Thoracic aorta (tissue), 2 donors: ENCODE measurements at places on chromosomes 13 and 19.

- no peak for DNase-seq
These were observed 1080.6 kb downstream of the PCDH17 start for GRCh38 chr13:58712191-58712590.

- no peak for DNase-seq
These were observed 122.1 kb upstream of the GPR12 start for GRCh38 chr13:26882731-26883130.

DNA sequence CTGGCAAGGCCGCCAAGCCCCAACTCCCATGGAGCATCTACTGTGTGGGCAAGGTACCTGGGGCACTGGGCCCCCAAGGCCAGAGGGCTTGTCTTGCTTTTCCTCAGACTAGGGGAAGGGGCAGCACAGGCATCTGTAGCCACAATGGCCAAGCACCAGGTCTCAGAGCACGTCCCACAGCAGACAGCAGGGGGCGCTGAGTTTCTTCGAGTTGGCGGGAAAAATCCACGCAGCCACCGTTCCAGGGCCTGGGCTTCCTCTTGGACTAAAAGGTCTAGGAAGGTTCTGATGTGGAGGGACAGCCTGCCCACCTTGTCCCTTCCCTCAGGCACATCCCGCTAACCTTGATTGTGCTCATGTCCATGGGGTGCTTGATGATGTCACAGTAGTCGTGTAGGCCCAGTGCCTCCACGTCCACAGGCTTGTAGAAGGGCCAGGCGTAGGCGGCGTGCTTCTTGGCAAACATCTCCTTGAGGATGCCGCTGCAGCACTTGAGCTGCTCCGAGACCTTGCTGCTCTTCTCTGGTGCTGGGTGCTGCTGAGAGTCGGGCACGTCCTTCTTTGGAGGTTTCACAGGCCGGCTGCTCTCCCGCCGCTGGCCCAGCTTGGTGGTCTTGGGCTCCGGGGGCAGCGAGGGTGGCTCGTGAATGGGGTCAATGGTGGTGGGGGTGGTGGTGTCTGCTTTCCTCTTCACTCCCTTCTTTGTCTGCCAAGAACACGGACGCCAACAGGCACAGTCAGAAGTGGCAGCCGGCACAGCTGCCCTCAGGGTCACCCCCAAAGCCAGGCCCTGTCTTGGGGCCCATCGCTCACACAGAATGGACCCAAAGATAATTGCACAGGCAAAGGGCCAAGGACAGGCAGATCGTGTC, 32.0 kb upstream of the EPHX3 start:
- DNase-seq, result no peak

- no peak for DNase-seq
These were observed 21.5 kb downstream of the CYSLTR2 start for GRCh38 chr13:48675247-48675646.

- no peak for DNase-seq
These were observed 14.5 kb downstream of the PPFIA3 start for GRCh38 chr19:49133621-49134454.
